Activated T-helper 1 cell treated with anti-CD3 and anti-CD28 coated beads, Interleukin-12 subunit alpha, Interleukin-12 subunit beta, Interleukin-2, Interleukin-4 antibody, amounts not matched to agents 30 ng/mL and 10 ng/mL and 1 ng/mL, durations not matched to agents 14 hours and 24 hours and 36 hours (primary cell): ENCODE measurements at places on chromosomes 13 and 19. TPM values are rescaled to one million over a fixed set of nuclear protein-coding genes. Genes with fewer than 3 reads are reported as not detected.
A peak's percentile ranks its signal among the peaks of the same experiment; 100 is the strongest.

DNA sequence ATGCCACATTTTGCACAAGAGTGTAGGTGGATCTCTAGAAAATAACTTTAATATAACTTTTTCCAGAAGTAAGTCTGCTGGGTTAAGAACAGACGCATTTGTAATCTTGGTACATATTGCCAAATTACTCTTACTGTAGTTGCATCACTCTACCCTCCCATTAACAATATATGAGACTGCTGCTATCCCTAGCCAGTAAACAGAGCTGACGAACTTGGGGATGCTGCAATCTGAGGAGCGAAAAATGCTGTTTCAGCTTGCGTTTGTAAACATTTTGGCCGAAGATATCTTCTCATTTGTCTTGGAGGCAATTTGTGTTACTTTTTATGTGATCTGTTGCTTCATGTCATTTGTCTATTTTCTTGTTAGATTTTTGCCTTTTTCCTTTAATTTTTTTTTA lies 1482.8 kb downstream of the OLFM4 start:
- no peak for DNase-seq

GRCh38 chr13:113991191-113991669 lies 17.4 kb upstream of the C13orf46 start:
- DNase-seq = no peak

Gene LRRC8E
- total RNA-seq = not detected in 2 replicates

DNA sequence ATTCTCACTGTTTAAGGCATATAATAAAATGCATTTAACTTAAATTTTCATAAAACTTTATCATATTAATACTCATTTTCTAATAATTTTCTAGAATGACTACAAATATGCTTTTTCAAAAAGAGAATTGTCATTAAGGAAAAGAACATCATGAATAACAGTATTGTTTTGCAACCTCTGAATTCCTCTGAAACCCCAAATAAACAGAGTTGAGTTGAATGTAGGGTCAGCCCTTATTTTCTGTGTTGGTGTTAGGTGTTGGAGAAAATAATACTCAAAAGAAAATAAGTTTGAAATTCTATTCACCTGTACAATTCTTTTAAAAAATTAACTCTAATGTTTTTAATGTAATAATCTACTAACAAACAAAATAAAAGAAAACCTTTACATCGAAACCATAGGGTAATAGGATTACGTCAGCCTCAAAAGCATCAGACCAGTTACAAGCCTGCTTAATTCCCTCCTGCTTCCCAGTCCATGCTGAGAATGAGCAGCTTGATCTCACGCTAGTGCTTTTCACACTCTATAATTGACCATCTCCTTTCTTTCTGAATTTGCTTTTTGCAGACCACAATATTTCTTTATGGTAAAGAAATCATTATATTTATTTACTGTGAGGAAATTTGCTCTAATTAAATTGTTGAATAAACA lies 160.9 kb downstream of the PCDH9 start:
- DNase-seq = no peak

GRCh38 chr19:47509973-47510372 lies 4.9 kb downstream of the NAPA start:
- DNase-seq = no peak

GRCh38 chr13:51341232-51341631 lies 1.7 kb downstream of the SERPINE3 start:
- no peak for DNase-seq

DNA sequence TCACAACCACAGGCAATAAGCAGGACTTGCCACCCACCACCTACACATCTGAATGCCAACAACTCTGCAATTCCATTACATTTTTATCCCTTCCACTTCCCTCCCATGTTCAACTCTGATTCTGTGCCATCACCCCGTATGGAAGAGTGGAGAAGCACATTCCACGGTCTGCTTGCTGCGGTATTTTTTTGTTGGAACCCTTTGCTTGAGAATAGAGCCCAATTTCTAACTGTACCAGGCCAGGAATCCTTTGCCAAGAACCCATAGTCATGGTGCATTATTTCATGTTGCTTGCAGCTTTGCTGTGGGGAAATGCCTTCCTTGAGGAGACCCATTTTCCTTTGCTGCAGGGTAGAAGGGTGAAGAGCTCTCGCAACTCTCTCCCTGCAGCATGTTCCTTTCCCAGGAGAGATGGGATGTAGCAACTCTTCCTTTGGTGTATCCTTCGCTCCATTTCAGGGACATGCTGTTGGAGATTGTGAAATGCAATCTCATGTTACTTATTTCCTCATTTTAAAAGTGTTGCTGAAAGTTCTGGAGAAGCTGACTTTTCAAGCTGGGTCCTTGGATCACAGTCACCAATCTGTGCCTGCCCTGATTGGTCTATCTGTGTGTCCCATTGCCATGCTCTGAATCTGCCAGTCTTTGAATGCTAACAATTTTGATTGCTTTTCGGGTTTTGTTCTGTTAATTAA lies 69.8 kb upstream of the STARD13 start:
- no peak for DNase-seq

DNA sequence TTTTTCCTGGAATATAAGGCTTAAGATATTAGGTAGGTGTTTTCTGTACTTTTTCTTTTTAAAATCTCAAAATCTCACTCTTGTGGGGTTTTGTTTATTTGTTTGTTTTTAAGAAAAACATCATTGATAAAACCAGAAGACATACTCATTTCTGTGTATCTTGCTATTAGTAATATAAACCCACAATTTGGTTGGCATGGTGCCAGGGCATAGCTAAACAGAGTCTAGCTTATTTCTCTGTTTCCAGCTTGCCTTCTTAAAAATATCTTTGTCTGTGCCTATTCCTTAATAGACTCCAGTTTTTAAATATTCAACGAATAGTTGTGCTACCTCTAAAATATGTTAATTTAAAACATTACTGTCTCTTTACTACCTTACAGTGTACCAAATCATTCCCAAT lies 1121.9 kb upstream of the PCDH20 start:
- no peak for DNase-seq

DNA sequence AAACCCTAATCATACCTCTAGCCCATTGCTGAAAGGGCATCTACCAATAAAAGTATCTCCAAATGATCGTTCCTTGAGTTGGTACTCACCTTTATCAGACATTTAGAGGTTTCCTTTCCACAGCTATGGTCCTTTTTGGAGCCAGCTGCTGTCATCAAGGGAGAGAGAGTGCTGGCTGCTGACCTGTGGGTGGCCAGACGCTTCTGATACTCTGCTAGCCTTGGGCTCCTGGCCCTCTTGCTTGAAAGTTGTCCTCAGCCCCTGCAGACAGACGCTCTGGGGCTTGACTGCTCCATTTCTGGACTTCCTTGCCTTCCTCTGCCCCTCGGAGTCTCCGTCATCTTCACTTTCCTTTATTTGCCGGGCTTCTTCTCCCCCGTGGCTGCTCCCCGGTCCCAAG lies 499.1 kb downstream of the DIAPH3 start:
- no peak for DNase-seq

DNA sequence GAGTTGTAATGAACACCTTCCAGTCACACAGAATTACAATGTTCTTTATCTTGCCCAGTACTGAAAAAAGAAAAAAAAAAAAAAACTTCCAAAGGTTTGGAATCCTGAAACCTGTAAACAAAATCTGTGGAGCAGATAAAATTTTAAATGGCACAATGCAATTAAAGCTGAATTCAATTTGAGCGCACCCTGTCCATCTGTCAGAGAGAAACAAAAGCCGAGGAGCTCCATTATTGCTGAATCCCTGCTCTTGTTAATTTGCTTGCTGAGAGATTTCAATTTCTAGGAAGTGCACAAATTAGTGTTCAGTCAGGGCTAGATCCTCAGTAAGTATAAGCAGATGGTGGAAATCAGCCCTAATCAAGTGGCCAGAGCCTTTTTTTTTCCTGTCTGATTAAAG lies 65.2 kb downstream of the DACH1 start:
- DNase-seq = no peak

DNA sequence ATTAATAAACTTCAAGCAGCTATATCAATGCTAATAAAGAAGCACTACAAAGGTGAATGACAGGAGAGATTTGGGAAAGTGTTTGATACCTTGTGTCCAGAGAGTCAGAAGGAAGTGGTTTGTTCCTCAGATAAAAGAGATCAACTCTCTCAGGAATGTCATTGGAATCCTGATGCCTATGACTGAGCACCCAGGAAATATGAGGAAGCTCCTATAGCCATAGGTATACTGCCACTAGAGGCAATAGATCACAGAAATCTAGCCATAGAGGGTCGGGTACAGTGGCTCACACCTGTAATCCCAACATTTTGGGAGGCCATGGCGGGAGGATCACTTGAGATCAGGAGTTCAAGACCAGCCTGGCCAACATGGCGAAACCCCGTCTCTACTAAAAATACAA lies 612.6 kb downstream of the DACH1 start:
- DNase-seq = no peak

DNA sequence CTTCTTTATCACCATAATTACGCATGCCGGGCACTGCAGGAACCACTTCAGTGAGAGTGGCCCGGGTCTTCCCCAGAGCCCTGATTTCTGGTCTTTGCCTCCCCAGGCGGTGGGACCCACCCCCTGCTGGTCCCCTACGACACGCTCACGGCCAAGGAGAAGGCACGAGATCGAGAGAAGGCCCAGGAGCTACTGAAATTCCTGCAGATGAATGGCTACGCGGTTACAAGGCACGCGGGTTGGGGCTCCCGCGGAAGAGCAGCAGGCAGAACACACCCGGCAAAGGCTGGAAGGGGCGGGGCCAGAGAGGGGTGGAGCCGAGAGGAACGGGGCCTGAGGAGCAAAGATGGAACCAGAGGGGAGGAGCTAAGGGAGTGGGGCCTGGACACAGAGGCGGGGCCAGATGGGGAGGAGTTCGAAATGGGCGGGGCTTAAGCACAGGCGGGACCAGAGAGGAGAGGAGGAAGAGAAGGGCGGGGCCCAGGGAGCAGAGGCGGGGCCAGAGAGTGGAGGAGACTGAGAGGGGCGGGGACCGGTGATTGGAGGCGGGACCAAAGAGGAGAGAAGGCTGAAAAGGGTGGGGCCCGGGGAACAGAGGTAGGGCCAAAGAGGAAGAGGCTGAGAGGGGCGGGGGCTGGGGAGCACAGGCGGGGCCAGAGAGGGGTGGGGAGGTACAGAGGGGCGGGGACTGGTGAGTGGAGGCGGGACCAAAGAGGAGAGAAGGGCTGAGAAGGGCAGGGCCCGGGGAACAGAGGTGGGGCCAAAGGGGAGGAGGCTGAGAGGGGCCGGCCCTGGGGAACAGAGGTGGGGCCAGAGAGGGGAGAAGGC lies 73.4 kb downstream of the RYR1 start:
- DNase-seq = peak; percentile 84

Gene SIGLECL1
- total RNA-seq = not detected in 2 replicates

DNA sequence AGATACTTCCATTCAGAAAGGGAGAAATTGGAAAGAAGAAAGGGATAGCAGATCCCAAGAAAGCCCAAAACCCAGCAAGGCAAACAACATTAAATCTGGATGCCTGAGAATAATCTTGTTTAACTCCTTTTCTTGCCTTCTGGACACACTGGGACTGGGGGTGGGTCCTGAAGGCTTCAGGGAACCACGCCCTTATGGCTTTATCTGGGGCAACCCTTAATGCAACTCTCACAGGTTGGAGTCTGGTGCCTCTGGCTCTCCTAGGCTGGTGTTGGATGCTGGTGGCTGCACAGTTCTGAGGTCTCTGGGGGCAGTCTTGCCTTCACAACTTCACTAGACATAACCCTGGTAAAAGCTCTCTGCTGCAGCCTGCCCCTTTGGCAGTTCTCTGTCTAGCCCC lies 27.9 kb downstream of the PAN3 start:
- DNase-seq = no peak

Gene ZNF8
- 4.0 and 4.4 TPM in 2 replicates for total RNA-seq

Gene FXYD5
- total RNA-seq = 299 and 309 TPM in 2 replicates

- DNase-seq = no peak
These were observed 92.3 kb downstream of the TUBA3C start for GRCh38 chr13:19089315-19089714.

DNA sequence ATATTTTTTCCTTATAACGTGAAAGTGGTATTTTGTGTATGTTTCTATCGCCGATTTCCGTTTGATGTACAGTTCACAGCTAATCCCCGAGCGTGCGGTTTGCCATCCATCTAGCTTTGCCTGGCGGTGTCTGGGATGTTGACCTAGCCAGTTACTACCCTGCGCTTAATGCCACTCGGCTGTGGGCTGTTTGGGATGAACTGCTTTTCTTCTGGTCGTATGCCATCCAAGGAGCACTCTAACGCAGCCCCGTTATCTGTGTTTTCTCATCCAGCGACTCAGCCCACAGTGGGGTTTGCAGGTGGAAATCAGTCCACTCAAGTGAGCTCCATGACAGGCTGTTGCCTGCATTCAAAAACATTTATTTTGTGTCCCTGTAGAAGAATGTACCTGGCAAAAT lies 512.3 kb downstream of the MYO16 start:
- no peak for DNase-seq

Gene NKG7
- total RNA-seq = 376 and 393 TPM in 2 replicates

- no peak for DNase-seq
These were observed 1.8 kb upstream of the CALR start for GRCh38 chr19:12936582-12936981.

GRCh38 chr19:12052091-12052496 lies 667 bp downstream of the ZNF878 start:
- no peak for DNase-seq

GRCh38 chr13:104137416-104137815 lies 1071.2 kb upstream of the SLC10A2 start:
- no peak for DNase-seq

DNA sequence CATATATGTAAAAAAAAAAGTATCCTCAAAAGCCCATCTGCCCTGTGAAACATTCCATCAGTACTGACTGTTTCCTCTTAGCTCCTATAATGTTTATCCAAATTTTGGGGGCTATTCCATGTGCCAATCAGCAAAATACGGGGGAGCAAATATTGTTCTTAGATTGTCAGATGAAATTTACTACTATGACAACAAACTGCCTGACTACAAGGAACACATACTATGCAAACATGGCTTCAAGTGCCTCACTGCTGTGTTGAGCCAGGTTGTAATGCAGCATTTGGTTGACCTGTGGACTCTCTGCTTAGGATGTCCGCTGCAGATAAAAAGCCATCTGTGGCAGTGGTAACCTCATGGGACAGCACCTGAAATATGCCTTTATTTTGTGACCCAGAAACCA lies 98.2 kb upstream of the SCEL start:
- no peak for DNase-seq

Gene ZNF534
- not detected in 2 replicates for total RNA-seq

Gene ZNF772
- total RNA-seq = 1.5 and 2.4 TPM in 2 replicates
